ENCODE measurements at places on chromosomes 5 and 9.

DNA sequence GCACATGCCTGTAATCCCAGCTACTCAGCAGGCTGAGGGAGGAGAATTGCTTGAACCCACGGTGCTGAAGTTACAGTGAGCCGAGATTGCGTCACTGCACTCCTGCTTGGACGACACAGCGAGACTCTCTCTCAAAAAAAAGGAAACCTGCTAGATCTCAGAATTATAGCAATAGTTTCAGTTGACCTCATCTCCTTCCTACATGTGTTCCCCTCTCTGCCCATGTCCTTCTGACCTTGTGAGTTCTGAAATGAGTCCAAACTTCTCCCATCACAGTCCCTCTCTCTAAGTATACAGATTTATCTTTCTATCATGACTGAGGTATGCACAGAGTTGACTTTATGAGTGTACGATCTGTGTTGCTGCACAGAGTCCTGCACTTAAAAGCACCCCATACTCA, 44.6 kb upstream of the SHOC1 start:
- DNase-seq: no peak

DNA sequence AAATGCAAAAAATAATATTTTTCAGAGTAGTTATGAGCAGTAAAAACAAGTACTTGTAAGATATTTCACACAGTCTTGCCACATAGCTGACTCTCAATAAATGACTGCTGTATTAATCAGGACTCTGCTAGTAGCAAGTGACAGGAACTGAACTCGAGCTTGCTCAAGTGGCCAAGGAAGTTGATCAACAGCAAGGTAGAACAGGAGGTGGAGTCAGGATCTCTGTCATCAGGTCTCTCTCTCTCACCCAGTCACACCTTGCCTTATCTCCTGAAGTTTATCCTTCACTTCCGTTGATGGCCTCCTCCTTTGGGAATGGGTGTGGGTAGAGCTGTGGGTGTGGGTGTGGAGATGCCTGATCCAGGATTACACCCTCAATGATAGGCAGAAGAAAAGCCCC, 107.0 kb downstream of the GPBP1 start:
- DNase-seq: no peak

GRCh38 chr5:83156001-83156400, 78.7 kb downstream of the XRCC4 start:
- DNase-seq: no peak

DNA sequence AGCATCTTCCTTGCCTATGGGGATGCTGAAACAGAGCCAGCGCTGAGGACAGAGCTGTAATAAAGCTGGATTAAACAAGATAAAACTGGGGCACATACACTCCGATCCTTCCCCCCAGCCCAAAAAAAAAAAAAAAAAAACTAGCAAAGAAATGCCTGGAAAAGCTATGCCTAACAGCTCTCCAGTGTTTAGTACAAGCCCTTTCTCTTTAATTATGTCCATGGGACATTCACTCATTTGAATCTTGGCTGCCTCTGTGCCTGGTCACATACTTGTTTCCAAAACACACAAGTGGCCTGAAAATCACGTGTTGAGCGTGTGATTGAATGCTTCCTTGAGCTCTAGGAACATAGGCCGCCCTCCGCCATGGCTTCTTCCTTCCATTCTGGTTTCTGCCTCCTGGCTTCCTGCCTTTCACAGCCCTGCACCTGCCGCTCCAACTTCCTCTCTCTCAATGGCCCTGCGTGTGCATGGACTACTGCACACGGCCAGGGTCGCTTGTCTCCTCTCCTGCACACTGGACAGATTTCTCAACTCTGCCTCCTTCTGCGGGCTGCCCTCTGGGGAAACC, 111.0 kb upstream of the RETREG1 start:
- DNase-seq: no peak

DNA sequence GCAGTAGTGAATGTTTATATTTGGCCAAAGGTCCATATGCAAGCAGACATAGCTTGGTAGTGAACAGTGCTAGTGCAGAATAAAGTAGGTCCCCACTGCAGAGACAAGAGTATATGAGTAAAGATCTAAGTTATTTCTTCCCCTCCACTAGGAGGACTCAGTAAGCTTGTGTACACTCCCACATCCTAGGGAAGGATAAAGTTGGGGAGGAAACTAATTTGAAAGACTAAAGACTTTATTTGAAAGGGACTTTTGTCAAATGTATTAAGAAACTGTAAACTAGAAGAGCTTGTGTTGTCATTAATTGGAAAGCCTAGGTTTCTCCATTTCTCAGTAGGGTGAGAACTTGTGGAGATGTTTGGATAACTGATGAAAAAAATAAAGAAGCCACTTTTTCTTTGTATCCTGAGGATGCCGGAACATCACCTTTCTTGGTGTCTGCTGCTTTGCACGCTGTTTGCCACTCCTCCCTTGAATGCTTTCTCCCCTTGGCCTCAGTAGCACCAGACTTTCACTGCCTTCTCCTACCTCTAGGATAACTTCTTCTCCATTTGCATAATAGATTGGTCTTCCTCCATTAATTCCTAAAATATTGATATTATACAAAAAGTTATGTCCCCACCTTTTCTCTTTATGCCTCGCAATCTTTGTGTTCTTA, 329.0 kb downstream of the PARP8 start:
- DNase-seq: no peak

DNA sequence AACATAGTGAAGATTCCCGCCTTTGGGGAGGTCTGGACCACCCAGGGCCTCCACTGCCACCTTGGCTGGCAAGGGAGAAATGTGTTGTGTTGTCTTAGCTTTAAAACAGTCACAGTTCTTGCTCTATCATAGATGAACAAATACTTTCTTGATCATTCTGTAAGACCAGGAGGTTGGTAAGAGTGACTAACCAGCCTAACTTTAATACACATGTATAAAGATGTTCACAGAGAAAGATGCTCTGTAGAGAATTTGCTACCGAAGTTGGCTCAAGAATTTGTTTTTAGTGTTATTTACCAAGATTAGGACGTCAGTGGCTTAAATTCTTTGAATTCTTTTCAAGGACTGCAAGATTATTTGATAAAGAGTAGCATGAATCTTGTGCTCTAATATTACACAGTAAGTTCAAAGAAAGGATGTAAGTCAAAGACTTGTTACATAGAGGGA, 28.4 kb downstream of the GLRX start:
- DNase-seq: no peak

DNA sequence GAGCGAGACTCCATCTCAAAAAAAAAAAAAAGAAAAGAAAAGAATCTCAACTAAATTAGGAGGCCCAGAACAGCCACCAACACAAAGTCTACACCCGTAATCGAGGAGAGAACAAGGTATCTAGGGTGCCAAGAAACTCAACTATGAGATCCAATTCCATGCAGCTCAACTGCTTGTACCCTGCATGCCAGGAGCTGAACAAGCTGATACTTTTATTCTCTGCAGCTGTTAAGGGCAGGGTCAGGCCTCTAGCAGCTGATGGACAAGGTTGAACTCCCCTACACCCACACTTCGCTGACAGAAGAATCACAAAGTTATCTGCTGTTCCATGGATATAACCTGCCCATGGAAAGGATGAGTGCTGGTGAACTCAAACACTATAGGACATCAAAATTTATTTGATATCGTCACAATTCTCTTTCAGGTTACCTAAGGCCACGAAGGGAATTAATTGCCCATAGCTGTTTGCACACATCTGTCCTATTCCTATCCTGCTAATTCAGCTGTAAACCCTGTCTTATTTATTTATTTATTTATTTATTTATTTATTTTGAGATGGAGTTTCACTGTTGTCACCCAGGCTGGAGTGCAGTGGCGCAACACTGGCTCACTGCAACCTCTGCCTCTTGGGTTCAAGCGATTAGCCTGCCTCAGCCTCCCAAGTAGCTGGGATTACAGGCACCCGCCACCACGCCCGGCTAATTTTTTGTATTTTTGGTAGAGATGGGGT, 20.7 kb downstream of the UBAP2 start:
- no peak for DNase-seq

- no peak for DNase-seq
Observed at GRCh38 chr5:177520271-177520670, 3.5 kb upstream of the DDX41 start.

DNA sequence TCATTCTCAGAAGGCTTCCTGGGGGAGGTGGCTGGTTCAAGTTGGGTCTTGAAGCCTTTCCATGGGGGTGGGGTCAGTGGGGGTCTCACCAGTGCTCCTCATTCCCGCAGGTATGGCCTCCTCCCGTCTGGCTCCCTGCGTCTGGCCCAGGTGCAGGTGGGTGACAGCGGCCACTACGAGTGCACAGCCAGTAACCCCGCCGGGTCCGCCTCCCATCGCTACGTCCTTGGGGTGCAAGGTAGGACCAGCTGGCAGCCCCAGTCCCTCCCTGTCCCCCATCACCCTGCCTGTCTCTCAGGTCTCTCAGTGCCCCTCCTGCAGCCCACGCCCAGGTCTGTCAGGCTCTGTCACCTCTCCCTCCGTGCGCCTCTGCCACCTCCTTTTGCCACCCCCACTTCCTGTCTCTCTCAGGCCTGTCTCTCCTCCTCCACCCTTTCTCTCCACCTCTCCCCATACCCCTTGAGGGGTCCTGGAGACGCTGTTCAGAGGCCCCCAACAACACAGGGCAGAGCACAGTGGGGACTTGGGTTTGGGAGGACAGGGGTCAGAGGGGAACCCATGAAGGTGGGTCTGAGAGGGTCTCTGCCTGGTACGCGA, 72.3 kb downstream of the HMCN2 start:
- no peak for DNase-seq

GRCh38 chr5:95668216-95668615, 14.6 kb downstream of the SPATA9 start:
- no peak for DNase-seq

DNA sequence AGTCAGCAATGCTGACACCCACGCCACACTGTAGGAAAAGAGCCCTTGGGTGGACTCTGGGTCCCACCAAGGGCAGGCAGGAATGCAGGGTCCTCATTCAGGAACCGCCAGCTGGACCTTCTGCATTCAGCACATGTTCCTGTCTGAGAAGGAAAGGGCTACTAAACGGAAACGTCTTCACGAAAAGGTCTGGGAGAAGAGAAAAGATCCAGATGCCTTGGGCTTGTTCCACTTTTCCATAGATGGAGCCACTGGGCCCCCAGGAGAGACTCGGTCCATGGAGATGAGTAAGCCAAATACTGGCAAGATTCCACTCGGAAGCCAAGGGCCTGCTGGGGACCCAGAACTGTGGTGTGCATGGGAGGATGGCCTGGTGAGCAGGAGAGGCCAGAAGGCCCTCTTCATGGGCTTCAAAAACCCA, 38.4 kb downstream of the LHFPL2 start:
- no peak for DNase-seq

- no peak for DNase-seq
Observed at GRCh38 chr5:125961150-125961549, 462.1 kb upstream of the GRAMD2B start.

DNA sequence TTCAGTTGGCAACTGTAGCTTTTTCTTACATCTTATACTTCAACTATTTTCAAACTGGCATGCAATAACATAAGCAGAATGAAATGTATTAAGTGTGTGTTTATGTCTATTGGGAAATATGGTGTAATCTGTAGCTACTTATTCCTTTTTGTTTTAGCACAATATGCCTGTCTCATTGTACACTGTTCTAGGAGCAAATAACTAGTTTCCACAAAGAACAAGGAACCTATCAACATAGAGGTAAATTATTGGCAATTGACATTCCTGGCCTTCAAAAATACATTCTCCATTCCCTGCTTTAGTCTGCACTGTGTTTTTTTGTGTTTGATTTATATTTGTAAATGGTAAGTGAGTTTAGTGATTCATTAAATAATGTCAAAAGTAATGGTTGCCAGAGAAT, 75.7 kb downstream of the FBXL7 start:
- no peak for DNase-seq

- DNase-seq: peak; percentile 31
Observed at GRCh38 chr9:113056191-113057106, at the start of gene ZFP37. Gene ZFP37 (minus strand): TSS chr9:113056724. CDS start chr9:113056688, 36 bp downstream.

- no peak for DNase-seq
Observed at GRCh38 chr5:132076202-132076830, 2.7 kb downstream of the CSF2 start.

DNA sequence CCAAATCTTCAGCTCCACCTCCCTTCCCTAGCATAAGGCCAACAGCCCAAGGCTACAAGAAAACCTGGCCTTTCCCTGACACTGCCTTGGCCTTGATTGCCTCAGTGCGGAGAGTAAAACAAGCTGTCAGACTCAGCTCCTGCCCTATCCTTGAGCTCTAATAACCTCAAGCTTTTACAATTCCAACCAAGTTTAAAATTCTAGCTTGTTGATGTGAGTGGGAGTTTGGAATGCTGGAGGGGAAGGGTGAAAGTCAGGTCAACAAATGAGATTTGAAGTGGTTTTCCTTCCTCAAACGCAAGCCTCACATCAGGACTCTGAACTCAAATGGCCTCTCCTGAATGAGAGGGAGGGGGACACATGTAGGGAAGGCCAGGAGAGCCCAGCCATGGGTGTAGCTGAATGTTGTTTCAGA, 197.0 kb upstream of the VLDLR start:
- no peak for DNase-seq

- DNase-seq: no peak
Observed at GRCh38 chr9:111957856-111958631, 61.4 kb downstream of the UGCG start.

DNA sequence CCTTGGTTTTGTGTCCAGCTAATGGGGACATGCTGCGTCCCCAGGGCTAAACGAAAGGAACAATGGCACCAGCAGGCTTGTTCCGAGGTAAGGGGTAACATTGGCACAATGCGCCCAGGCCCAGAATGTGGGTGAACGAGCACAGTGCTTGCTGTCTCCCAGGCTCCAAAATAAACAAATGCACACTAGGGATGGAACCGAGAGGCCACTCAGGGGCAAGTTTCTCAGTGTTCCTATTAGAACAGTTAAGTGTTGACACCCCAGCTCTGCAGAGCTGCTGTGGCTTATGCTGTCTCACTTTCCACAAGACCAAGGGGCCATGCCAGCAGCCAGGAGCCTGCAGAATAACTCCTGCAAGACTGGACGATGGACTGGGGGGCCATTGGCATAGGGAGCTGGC, 492.4 kb downstream of the GADD45G start:
- no peak for DNase-seq

GRCh38 chr5:103224118-103224893, 34.3 kb upstream of the MACIR start:
- no peak for DNase-seq

GRCh38 chr9:125240649-125240999, 519 bp downstream of the HSPA5 start:
- DNase-seq: no peak

DNA sequence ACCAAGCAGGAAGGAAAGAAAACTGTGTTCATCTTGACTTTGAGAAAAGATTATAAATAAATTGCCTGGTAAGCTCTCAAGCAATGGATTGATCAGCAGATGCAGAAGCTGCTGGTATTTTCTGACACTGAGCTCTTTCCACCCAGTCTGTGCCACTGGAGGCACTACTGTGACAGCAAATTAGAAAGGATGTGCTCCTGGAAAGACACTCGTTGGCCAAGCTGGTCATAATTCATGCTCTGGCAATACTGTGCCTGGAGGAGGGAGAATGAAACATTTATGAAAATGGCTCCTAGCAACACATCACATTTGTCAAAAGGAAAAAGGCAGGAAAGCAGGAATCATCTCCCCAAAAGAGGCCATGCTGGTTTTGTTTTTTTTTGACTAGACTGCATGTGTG, 84.2 kb downstream of the CAVIN4 start:
- no peak for DNase-seq

- DNase-seq: no peak
Observed at GRCh38 chr5:4643190-4643589, 496.9 kb upstream of the ADAMTS16 start.

- no peak for DNase-seq
Observed at GRCh38 chr9:18405240-18405639, 68.7 kb upstream of the ADAMTSL1 start.
